ENCODE measurements at places on chromosomes 1 and 21.

- DNase-seq: no peak
Observed at GRCh38 chr1:53305650-53306049, 22.2 kb downstream of the LRP8 start.

- peak; percentile 26 for DNase-seq
Observed at GRCh38 chr1:23727362-23727811, 15.9 kb upstream of the ELOA start.

DNA sequence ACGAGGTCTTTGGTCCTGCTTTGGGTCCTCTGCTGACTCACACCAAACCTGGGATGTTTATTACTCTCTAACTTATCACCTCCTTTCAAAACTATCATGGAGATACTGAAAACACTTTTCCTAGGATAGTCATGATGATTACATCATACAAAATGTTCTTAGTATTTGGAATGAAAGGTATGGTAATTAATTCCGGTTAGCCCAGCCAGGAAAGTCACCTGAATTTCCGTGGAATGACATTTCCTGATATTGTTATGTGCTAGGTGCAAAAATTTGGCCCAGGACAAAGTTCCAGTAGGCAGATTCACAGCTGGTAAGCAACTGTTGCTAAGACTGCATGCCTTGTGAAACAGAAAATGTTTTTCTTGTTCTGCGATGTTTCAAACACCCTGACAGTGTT lies 203.4 kb downstream of the ZNF648 start:
- DNase-seq: no peak

DNA sequence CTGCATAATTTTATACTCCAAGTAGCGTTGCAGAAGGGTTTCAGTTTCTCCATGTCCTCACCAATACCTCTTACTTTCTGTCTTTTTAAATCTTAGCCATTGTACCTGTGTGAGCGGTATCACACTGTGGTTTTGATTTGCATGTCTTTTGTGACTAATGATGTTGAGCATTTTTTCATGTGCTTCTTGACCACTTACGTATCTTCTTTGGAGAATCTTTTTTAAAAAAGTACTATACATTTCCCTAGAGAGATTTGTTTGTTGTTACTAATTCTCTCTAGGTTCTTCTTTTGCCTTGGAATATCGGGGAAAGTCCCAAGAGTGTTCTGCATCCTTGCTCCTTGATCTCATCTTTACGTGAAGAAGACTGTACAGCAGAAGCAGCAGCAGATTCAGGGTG lies 81.8 kb upstream of the WARS2 start:
- DNase-seq: no peak

GRCh38 chr1:209621741-209622655 lies 30.2 kb downstream of the LAMB3 start:
- no peak for DNase-seq

GRCh38 chr1:156805766-156806511 lies 10.7 kb downstream of the SH2D2A start:
- no peak for DNase-seq

DNA sequence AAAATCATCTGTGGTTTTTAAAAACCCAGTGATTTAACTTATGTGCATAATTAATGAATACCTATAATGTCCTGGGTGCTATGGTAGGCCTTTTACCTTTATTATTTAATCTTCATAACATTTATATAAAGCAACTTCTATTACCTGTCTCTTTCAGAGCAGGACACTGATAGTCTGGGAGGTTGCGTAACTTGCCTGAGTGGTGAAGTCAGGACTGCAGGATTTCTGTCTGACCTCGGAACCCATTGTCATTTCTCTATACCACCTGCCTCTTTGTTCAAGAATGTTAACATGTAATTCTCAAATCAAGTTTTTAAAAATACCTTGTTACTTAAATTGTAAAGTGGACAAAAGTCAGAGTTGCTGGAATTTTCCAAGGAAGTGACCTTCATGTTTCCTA lies 41.0 kb upstream of the BACH1 start:
- no peak for DNase-seq

GRCh38 chr1:179353546-179353945 lies 12.2 kb upstream of the AXDND1 start:
- no peak for DNase-seq

- DNase-seq: no peak
Observed at GRCh38 chr1:235712812-235713211, 63.2 kb upstream of the GNG4 start.

- DNase-seq: no peak
Observed at GRCh38 chr1:59186656-59187055, 110.2 kb upstream of the FGGY start.

DNA sequence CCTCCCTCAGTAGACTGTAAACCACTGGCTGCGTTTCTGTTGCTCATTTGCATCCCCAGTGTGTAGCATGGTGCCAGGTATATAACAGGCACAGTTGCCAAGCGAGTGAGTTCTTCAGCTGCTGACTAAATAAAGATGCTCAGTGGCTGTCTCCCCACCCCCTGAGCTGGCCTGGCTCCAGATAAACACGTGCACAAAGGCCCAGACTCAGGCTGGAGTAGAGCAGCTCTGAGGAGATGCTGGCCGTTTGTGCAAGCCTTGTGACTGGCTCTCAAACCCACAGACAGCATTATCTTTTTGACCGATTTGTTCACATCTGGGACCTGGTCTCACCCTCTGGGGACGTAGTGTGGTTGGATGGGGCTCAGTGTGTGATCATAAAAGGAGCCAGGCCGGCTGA lies 7.1 kb downstream of the CHRNB2 start:
- DNase-seq: no peak

GRCh38 chr1:160043543-160043942 lies 11.8 kb upstream of the PIGM start:
- no peak for DNase-seq

DNA sequence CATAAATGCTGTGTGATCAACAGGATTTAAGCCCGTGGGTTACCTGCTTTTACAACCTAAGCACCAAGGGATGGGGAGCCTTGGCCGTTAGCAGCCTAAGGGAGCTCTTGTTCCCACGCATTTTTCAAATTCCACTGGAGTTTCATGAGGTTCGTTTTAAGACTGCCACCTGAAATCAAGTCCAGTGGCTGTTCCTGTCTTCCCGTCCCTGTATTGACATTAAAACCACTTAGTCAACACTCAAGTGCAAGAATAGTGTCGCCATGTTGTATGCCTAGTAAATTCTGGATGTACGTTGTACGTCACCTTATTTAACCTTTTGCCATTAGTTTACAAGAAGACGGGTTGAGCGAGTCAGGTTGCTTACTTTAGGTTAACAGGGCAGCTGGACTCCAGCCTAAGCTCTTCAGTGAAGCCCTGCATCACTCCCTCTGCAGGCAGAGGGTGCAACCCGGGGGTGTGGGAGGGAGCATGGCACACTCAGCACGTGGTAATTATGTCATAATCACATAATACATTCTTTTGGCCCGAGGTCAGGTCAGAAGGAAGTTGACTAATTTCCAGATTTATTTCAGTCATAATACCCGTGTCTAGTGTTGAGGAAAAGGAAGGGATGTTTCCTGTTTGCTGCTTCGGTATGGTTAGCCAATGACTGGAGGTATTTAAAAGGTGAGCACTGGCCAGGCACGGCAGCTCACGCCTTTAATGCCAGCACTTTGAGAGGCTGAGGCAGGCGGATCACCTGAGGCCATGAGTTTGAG lies 42.5 kb downstream of the CNST start:
- no peak for DNase-seq

DNA sequence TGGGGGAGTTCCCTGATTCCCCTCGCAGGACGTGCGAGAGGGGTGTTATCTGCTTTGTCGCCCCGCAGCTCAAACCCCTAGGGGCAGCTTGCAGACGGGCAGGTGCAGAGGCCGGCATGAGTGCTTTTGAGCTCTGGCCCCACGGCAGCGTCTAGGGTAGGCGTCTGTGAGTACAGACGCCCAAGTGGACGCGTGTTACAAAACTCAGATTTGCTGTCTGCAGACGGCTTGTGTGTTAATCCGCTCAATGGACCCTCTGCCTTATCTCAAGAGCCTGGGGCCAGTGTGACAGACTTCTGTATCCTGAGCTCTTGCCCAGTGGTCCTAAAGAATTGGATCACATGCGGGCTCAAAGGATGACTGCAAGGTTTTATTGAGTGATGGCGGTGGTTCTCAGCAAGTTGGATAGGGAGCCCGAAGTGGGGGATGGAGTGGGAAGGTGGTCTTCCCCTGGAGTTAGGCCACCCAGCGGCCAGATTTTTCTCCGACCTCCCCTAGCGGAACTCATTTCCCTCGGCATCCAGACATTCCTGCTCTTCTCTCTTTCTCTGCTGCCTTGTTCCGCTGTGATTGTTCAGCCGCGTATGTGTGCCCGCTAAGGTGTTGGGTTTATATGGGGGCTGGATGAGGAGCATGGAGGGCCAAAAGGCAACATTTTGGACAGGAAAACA lies 9.4 kb downstream of the CFHR4 start:
- DNase-seq: no peak

DNA sequence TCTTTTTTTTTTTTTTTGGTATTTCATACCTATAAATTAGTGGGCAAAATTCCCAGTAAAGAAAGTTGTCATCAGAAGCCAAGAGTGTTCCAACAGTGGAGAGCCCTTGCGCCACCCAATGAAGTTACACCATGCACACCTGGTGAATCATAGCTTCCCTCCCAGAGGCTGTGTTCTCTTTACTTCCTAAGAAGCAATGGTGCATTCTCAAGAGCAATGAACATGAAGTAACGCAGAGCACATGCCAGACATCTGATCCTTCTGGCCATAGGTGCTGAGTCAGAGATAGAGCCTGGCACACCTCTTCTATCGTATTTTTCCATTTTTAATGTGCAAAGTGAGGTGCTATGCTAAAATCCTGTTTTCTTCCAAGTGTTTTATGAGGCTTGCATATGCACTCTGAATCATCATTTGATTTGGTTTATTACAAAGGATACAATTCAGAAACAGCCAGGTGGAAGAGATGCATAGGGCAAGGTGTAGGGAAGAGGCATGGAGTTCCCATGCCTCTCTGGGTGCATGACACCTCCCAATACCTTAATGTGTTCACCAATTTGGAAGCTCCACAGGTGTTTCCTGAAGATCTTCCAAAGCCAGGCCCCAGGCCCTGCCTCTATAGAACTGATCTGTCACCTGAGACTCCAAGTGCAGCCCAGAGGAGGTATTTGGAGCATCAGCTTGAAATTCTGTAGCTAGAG lies 408.0 kb downstream of the SIPA1L2 start:
- no peak for DNase-seq

DNA sequence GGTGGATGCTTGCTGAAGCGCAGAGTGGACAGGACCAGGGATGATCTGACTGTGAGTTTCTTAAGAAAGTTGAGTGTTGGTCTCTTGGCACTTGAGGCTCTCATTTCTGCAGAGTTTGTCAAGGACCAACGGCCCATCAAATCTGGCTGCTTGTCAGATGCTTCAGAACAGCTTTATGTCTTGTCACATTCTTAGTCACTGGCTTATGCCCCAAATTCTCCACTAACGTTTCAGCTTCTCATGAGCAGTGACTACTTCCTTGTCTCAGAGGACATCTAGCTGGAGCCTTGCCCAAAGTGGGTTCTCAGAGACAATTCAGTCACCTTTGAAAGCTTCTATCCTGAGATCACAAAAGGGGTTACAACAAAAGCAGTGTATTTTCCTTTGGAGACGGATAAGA lies 92.3 kb downstream of the ST6GALNAC5 start:
- DNase-seq: no peak

GRCh38 chr1:178019622-178020021 lies 49.8 kb upstream of the SEC16B start:
- no peak for DNase-seq

DNA sequence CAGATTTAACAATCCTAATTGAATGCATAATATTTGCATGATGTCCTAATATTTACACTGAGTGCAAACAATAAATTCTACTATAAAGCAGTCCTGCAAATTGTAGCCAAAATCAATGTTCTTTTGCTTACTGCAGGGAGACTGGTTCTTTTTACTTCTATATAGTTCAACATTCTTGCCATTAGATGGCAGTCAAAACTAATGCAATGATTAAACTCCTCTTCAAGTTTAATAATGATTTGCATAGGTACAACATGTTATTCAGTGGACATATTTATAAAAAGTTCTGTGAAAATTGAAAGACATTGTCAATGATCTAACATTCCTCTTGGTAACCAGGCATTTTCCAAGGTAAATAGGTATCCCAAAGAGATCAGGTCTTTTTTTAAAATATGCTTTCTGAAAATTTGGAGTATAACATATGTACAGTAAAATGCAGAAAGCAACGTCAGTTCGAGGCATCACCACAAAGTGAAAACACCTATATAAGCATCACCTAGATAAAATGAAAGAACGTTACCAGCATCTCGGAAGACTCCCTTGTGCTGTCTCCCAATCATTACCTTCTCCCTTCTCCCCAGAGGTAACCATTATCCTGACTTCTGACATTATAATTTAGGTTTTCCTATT lies 9.8 kb upstream of the FNBP1L start:
- peak; percentile 66 for DNase-seq

- DNase-seq: no peak
Observed at GRCh38 chr1:42743317-42744147, 3.5 kb upstream of the CLDN19 start.

DNA sequence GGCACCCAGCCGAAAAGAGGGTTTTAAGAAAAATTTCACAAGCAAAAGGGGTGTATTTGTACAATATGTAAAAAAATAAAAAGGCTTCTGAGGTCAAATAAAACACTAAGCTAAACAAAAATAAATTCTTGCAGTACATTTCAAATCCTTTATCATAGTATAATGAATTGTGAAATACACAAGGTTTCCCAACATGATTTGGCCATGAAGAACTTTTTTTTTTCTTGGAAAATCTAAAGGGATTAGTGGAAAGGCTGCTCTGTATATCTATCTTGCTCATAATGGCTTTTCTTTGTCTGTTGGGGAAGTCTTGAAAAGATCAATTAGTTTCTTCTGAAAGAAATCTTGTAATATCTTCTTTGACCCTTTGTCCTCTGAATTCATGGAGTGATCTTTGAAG lies 593.4 kb downstream of the PLPP3 start:
- no peak for DNase-seq

DNA sequence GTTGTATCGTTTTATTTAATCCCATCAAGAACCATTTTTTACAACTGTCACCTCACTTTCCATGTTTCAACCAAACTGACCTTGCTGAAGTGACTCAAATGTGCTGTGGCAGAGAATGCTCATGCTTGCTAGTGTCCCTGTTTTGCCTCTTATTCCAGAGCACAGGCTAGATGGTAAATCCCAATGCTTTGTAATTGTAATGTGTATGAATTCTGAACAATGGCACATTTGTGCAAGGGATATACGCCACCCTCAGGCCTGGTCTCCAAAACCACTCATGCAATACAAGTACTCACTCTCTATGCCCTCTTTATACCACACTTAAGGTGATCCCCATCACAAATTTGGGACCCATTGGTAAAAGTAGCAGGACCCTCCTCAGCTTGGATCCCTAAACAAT lies 313.6 kb downstream of the HHIPL2 start:
- DNase-seq: no peak

DNA sequence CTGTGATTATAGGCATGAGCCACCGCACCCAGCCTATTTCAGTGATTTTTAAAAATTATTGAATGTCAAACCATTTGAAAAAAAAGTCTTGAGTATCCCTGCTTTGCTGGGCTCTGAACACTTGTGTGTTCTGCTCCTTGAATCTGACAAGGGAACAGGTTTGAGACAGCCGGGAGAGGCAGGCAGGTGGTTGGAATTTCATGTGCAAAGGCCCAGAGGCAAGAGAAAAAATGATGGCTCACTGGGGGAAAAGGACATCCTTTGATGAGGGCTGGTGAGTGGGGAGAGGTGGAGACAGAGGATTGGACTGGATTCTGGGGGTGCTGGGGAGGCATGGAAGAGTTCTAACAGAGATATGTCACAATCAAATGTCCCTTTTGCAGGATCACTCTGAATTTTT lies 13.1 kb upstream of the WASF2 start:
- no peak for DNase-seq

Data from hippocampal formation (tissue), 2 donors.